Right renal cortex interstitium (tissue), 3 donors: ENCODE measurements at places on chromosomes 4 and X. TPM values are rescaled to one million over a fixed set of nuclear protein-coding genes. Genes with fewer than 3 reads are reported as not detected.

Gene EGF
- 3.0 TPM for polyA plus RNA-seq

GRCh38 chr4:48439988-48440387, 43.2 kb upstream of the SLC10A4 start:
- no peak for DNase-seq

GRCh38 chr4:109816894-109817293, 1.3 kb downstream of the GAR1 start:
- no peak for DNase-seq

- DNase-seq = no peak
Observed at GRCh38 chr4:107265859-107266258, 229.7 kb upstream of the DKK2 start.

DNA sequence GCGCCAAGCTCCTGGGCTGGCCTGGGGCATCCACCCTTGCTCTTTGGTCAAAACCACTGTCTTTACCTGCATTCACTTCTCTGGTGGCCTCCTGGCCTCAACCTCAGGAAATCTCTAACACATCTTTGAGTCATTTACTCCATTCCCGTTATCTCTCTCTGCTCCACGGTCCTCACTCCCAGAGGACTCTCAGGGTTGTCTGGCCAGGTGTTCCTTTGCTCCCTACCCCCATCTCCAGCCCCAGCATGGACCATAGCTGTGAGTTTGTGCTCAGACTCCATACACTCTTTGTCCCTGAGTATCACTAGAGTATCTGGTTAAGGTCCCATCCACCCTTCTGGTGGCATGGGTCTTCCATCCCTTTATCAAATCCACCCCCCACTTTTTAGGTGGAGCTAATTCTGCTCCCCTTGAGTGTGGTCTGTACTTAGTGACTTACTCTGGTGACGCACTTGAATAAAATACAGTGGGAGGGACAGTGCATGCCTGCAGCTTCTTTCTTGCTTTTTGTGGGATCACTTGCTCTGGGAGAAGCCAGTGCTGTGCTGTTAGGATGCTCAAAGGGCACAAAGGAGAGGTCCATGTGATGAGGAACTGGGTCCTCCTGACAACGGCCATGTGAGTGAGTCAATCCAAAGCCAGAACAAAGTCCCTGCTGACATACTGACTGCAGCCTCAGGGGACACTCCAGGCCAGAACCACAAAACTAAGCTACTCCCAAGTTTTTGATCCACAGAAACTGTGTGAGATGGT, 44.3 kb downstream of the IGFBP7 start:
- DNase-seq = no peak

GRCh38 chr4:181905708-181906107, 337.5 kb upstream of the TENM3 start:
- DNase-seq = no peak

DNA sequence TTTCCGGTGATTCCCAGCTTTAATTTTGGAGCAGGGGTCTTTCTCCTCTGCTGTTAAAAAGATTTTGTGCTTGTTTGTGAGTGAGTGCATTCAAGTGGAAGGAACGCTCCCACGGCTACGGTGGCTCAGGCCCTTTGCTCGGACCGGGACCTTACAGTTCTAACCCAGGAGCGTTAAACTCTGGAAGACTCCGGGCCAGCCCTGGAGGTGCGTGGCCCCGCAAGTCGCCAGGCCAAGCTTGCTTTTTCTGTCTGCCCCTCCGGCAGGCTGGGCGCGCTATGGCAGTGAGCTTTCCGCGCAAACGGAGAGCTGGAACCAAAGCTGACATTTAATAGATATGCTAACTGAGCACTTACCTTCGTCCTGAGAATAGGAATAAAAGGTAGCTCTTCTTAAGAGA, 18.3 kb upstream of the PITX2 start:
- no peak for DNase-seq

DNA sequence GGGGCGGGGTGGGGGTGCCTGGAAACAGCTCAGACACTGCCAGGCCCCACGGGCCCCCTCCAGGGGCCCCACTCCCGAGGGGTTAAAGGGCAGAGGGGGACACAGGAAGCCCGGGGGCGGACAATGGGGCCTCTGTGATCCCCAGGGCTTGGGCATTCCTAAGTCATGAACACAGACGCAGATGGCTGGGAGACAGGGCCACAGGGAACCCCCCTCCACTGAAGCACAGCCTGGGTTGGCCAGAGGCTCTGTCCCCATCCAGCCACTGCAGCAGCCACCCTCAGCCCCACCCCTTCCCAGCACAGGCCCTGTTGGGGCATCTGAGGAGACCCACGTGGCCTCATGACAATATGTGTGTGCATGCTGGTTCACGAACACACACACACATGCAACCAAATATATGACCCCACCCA, 3.9 kb downstream of the L1CAM start:
- no peak for DNase-seq
